CD4-positive, alpha-beta T cell treated with Interleukin-1 beta for 1 hour (primary cell): ENCODE measurements at places on chromosomes 3 and 15.

DNA sequence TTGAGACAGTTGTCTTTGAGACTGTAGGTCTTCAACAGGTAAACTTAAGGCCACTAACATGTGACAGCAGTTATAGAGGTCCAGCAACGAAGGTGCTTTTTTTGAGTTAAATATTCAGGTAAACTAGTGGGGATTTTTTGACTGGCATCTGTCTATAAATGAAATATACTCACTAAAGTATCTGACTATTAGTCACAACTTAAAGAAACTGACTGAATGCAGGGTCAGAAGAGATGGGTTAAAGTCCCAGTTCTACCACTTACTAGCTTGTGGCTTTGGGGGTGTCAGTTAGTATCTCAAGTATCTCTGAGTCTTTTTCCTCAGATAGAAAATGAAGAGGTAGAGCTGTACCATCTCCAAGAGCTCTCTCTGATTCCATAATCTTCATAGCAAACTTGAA lies 18.0 kb downstream of the MIX23 start:
- no peak for DNase-seq

DNA sequence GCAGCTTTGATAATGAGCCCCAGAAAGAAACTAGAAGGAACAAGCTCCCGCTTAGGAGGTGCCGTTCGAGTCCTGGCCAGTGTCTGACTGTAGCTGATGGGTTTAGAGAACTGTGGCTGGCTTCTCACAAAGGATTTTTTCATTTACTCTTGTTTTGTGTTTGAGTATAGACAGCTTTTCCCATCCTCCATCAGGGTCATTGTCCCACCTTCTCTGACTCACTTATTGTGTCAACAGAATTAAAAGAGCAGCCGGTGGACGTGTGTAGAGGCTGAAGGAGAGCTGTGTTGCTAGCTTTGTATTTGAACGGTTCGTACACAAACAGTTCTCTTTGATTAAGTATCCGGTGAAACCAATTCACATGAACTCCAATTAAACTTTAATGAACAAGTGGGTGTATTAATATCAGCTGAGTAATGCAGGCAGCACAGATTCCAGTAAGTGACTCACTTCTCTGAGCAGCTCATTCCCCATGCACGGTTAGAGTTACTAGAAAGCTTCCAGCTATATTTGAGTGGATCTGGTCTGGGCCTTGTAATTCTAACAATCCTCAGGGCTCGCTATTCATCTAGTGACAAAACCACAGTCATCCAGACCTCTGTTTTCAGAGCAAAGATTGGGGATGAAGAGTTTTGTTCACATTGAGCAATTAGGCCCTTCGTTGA lies 141.0 kb downstream of the LPP start:
- DNase-seq = no peak

DNA sequence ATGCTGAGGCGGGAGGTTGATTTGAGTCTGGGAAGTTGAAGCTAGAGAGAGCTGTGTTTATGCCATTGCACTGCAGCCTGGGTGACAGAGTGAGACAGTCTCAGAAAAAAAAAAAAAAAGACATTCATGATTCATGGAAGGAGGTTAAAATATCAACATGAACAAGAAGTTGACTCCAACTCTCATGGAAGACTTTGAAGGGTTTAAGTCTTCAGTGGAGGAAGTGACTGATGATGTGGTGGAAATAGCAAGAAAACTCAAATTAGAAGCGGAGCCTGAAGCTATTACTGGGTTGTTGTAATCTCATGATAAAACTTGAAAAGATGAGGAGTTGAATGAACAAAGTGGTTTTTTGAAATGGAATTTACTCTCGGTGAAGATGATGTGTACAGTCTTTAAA lies 491.8 kb downstream of the SQOR start:
- DNase-seq = no peak

- DNase-seq = no peak
Measured at GRCh38 chr3:65406470-65406869, 632.2 kb downstream of the MAGI1 start.

DNA sequence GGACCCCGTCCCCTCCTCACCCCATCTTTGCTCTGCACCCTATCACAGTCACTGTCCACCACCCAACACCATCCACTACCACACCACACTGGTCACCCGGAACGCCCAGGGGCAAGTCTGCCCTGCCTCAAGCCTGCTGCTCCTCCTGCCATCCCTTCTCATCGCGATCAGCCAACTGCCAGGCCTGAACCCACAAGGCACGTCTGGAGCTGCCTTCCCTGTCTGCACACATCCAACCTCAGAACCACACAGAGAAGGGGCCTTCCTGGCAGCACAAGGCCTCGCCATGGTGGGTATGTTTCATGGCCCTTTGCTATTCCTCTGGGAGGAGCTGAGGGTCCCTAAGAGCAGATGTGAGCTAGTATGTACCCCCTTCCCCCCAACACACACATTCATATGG lies 3.4 kb upstream of the DUSP7 start:
- no peak for DNase-seq

DNA sequence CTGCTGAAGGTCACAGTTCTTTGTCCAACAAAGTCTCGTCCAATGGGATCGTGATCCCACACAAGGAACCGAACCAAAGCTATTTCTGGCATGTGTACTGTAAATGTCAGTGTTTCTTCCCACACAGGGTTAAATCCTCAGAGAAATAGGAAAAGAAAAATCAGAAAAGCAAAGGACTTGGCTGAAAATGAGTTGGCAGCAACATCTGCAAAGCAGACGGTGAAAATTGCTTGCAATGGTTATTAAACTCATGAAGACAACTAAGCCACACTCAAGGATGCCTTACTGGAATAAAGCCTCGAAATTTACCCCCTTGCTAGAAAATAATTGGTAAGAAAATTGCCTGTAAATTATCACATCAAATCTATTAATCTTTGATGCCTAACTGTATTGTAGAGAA lies 195.2 kb upstream of the STRIT1 start:
- DNase-seq = no peak

- no peak for DNase-seq
Measured at GRCh38 chr3:193761969-193762368, 169.0 kb downstream of the OPA1 start.

GRCh38 chr3:86993704-86994103 lies 2.8 kb upstream of the VGLL3 start:
- no peak for DNase-seq

GRCh38 chr15:44029940-44030568 lies 165.0 kb downstream of the FRMD5 start:
- no peak for DNase-seq

- no peak for DNase-seq
Measured at GRCh38 chr15:64604319-64604718, 143.9 kb downstream of the ZNF609 start.

- DNase-seq = no peak
Measured at GRCh38 chr3:64209866-64210621, 15.2 kb downstream of the PRICKLE2 start.

DNA sequence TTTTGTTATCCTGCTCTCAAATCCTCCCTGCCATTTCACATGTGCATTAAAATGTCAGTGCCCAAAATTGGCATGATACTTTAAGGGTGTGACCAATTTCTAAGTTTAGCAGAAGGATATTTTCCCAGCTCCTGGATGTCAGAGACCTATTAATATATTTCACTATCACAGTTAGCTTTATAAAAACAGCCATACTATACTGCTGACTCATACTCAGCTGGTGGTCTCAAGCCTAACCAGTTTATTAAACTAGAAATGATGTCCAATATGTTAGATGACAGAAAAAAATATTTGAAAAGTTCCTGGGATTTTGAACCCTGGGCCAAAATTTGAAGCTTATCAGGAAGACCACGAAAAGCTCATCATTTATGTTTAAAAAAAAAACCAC lies 60.9 kb upstream of the ZNF280D start:
- DNase-seq = no peak

- no peak for DNase-seq
Measured at GRCh38 chr3:132605374-132605792, 8.3 kb downstream of the ACKR4 start.

DNA sequence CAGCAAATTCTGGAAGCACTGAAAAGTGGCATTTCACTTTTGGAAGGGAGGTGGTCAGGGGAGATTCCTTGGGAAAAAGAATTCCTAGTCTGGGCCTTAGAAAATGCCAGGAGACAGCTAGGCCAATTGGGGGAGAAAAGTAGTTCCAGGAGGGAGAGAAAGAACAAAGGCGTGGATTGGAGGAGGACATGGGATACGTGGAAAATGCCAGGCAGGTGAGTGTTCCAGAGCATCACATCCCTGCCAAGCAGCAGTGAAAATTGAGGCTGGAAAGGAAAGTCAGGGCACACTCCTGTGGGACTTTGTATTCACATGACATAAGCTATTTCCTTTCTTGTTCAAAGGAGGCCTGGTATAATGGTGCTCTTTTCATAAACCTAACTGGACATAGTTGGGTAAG lies 134.5 kb upstream of the WNT5A start:
- no peak for DNase-seq

GRCh38 chr3:132867526-132867925 lies 145.3 kb upstream of the NPHP3 start:
- DNase-seq = no peak

- no peak for DNase-seq
Measured at GRCh38 chr3:183577346-183577745, 21.8 kb upstream of the KLHL6 start.

GRCh38 chr15:90232196-90232595 lies 1.5 kb downstream of the CIB1 start:
- DNase-seq = no peak

- DNase-seq = no peak
Measured at GRCh38 chr15:99538261-99538660, 27.5 kb upstream of the MEF2A start.

GRCh38 chr3:29167180-29167579 lies 113.7 kb upstream of the RBMS3 start:
- DNase-seq = no peak

GRCh38 chr3:9448643-9449042 lies 51.2 kb downstream of the SETD5 start:
- DNase-seq = no peak

GRCh38 chr15:80567721-80568157 lies 127.4 kb upstream of the ABHD17C start:
- DNase-seq = peak; percentile 17

- peak; percentile 8 for DNase-seq
Measured at GRCh38 chr3:186789554-186790260, 6.3 kb downstream of the EIF4A2 start.

GRCh38 chr15:63599401-63600000 lies 2.3 kb downstream of the FBXL22 start:
- peak; percentile 33 for DNase-seq
